Left cardiac atrium (tissue), 4 donors: ENCODE measurements at places on chromosomes 4 and X. TPM values are rescaled to one million over a fixed set of nuclear protein-coding genes. Genes with fewer than 3 reads are reported as not detected.

Gene SOWAHD
- total RNA-seq: 0.16 TPM

Gene GATA1
- total RNA-seq: not detected

- DNase-seq: no peak
Measured at GRCh38 chr4:169485086-169485485, 127.3 kb downstream of the NEK1 start.

- DNase-seq: no peak
Measured at GRCh38 chrX:48890296-48890925, 7.2 kb downstream of the TIMM17B start.

DNA sequence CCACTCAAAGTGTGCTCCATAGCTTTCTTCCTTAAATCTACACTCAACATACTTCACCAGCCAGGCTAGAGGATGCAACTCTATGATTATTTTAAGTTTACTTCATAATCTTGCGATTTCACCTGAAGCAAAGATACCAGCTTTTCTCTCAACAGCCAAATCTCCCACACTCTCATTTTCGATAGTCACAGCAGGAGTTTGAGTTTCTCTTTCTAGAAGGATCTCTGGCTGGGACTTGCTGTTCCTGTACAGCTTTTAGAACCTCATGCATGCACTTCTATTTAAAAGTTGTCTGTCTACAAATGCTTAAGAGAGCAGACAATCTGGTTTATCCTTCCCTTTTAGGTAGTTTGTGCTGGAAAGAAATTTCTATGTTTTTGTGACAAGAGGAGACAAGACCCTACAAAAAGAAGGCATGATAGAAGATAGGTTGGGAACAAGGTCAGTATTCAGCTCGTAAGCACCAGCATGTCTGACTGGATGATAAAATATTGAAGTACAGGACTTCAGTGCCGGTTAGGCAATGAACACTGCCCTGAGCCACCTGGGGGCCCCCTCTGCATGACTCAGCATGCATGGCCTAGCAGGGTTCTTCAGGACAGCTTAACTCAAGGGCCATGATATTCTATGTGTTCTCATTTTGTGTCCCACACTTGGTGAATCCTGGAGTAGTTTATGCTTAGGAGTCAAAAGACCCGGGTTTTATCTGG is 65.6 kb downstream of the ATXN3L start:
- no peak for DNase-seq

- no peak for DNase-seq
Measured at GRCh38 chrX:25872786-25873185, 265.4 kb upstream of the MAGEB18 start.

GRCh38 chr4:21921526-21922180 is 26.9 kb downstream of the KCNIP4 start:
- no peak for DNase-seq

GRCh38 chrX:81875800-81876199 is 673.9 kb downstream of the SH3BGRL start:
- DNase-seq: no peak

DNA sequence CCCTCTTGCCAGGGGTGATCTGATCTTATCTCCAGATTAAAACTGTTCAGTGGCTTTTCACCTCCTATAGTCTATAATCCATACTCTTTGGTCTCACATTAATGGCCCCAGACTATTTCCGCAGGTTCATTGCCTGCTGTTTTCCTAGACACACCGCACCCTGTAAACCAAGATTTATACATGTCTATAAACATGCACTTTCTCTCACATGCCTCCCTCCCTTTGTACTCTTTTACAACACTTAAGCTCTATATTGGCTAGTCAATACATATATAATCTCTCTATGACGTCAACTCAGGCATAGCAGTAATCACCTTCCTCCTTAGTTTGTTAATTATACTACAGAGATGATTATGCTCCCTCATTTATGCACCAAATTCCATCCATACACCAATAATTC is 170.9 kb upstream of the NAP1L5 start:
- DNase-seq: no peak

DNA sequence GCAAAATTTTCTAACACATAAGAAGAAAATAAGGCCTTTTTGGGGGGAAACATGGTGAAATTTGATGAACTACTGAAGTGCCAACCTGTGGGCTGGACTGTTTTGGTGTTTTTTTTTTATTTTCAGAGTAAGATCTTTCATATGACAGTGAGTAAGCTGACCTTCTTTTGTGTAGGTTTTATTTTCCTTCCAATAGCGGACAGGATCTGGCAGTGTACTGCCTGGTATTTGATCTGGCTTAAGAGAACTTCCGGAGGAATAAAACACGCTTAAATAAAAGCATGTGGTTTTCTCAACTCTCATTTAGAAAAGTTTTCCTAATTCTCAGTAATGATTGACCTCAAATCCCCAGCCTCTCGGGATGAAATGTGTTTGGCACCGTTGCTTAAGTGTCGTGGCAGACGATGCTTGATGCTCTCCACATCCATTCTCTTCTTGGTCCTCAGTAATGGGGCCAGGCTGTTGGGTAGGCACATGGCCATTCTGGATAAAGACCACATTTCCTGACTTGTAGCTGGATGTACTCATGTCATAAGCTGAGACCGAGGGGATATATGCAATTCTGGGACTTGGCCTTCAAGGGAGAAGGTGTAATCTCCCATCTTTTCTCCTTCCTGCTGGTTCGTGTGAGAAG is 65.6 kb upstream of the PDLIM3 start:
- no peak for DNase-seq

GRCh38 chrX:47351706-47352105 is 18.7 kb upstream of the ZNF157 start:
- no peak for DNase-seq

DNA sequence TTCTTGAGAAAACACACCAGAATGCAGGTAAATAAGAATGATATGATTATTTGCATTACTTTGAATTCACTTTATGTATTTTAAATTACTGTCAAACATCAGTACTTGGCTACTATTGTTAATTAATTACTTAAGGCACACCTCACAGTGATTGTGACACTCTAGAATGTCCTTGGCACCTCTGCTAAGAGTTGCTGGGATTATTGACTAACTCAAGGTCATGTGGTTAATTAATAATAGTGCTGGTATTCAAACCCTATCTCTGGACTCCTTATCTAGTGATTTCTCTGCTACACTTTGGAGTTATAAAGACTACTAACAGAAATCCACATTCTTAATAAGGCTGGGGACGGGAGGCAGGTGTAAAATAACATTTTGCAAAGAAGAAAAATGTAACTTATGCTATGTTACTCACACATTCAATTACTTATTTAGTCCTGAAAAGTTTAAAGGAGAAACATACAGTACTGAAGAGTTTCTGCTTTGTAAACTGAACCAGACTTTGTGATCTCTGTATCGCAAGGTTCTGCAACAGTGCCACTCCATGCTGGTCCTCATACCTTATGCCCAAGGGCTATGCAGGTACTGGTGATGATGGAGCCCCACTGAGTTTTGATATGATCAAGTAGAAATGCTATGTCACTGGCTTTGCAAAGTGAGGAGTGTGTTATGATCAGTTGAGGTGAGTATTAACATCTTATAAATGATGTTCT is 242.7 kb downstream of the MID1IP1 start:
- DNase-seq: no peak
